ENCODE measurements at places on chromosomes 3 and 15.
A peak's percentile ranks its signal among the peaks of the same experiment; 100 is the strongest.

GRCh38 chr3:123941121-123941520, 19.9 kb downstream of the CCDC14 start:
- no peak for DNase-seq

- DNase-seq: no peak
These were observed 13.3 kb upstream of the ATP13A5 start for GRCh38 chr3:193391902-193392301.

DNA sequence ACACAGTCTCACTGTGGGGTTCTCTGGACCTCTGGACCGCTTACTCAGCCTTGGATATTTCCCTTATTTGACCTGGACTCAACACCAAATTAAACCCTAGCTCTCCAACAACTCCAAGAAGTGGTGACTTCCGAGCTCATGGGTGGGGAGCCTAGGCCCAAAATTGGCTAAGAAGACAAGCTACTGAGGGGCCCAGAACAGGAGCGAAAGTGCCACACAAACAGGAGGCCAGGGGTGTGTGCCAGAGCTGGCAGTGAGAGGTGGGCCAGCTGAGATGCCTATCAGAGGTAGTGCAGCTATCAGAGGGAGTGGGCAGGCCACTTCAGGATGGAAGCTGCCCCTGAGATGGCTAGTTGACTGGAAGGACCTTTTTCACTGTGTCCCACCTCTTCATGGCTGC, 151.1 kb upstream of the PRR20G start:
- no peak for DNase-seq

DNA sequence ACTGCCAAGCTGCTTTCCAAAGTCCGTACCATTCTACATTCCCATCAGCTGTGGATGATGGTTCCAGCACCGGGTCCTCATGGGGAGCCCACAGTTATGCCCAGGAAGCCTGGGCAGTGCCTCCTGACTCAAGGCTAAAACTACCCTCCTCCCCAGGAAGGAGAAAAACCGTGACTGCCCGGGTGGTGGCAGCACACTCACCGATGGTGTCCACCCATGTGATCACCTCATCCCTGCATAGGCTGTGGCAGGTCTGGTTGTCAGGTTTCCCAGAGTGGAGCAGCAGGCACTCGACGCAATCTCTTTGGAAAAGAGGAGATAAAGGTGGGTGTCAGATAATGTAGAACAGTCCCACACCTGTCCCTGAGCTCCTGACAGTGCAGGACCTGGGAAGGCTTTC, 38.6 kb downstream of the UMPS start:
- peak; percentile 36 for DNase-seq

GRCh38 chr3:147130461-147130860, 275.9 kb downstream of the ZIC4 start:
- DNase-seq: no peak

All from WTC11 (cell line).